Smooth muscle cell of the pulmonary artery (primary cell): ENCODE measurements at places on chromosomes 1 and 21. TPM values are rescaled to one million over a fixed set of nuclear protein-coding genes. Genes with fewer than 3 reads are reported as not detected.

Gene RGS4
- 792 and 809 TPM in 2 replicates for total RNA-seq

Gene NLRP3
- total RNA-seq, result 0.33 TPM in 2 replicates

Gene SIM2
- under 0.01 and 0.13 TPM in 2 replicates for total RNA-seq

Gene CFHR2
- not detected in 2 replicates for total RNA-seq

Gene S100A5
- 0.26 TPM in 1 of 2 replicates, not detected in the other for total RNA-seq
